Thymus (tissue), 14 donors: ENCODE measurements at places on chromosomes 4 and X.

DNA sequence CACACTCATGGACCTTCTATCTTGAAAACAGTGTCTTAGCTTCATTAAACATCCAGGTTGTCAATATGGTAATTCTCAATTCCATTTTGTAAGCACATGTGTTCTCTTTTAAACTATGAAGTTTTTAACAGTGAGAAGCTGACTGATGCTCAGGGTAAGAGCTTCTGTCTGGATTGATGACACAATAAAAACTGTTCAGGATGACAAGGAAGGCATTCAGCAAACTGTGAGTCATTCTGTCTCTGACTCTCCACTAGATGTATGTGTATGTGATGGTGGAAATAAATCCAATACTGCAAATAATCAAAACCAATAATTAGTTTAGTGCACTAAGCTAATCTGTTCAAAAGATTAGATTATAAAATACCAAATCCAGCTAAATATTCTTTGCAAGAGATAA, 115.3 kb upstream of the ARX start:
- DNase-seq, result no peak

DNA sequence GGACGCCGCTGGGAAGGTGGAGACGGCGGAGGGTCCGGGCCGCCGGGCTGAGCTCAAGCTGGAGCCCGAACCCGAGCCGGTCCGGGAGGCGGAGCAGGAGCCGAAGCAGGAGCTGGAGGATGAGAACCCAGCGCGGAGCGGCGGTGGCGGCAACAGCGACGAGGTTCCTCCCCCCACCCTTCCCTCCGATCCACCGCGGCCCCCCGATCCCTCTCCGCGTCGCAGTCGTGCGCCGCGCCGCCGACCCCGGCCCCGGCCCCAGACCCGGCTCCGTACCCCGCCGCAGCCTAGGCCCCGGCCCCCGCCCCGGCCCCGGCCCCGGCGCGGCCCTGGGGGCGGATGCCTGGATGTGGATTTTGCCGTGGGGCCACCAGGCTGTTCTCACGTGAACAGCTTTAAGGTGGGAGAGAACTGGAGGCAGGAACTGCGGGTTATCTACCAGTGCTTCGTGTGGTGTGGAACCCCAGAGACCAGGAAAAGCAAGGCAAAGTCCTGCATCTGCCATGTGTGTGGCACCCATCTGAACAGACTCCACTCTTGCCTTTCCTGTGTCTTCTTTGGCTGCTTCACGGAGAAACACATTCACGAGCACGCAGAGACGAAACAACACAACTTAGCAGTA, 483 bp downstream of the USP27X start:
- no peak for DNase-seq

DNA sequence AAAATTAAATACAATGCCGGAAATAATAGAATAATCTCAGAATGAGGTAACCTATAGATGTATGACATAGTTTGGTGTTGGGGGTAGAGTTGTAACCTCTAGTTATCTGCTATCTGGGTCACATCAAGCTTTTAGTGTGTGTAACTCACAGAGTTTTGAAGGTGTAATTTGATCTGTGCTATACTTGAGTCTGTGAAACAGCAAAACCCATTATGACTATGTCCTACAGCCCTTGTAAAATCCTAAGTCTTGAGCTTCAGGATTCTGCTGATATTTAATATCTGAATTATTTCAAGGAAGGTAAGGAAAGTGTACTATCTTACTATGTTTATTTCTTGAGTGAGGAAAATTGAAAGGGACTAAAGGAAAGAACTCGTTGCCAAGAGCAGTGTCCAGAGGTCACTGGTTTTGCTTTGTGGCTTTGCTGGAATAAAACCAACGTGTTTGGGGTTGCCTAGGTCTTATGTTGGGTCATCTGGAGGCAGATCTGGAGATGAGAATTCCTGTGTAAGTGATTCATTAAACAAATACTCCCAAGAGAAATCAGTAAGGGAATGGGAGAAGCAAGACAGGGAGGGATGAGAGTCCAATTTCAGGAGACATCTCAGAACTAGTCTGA, 107.8 kb upstream of the CBLL2 start:
- DNase-seq, result no peak

- peak; percentile 42 for DNase-seq
Measured at GRCh38 chr4:38177641-38178391, 217.6 kb downstream of the PTTG2 start.

GRCh38 chr4:87103691-87104187, 116.7 kb downstream of the KLHL8 start:
- no peak for DNase-seq

DNA sequence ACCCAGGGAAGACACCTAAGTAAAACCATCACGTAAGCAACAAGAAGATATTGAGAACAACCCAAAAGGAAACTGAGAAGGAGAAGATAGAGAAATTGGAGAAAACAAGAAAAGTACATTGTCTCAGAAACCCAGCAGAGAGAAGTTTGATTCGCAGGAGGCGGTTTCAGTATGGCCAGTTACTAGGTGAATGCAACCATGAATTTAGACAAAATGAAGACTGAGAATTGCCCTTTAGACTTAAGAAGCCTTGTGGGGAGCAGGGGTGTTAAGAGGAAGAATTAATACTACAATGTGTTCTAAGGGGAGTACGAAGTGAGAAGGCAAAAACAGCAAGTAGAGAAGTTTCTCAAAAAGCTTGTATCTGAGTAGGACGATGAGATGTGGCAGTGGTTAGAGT, 229.3 kb upstream of the NEIL3 start:
- no peak for DNase-seq

- DNase-seq, result no peak
Measured at GRCh38 chr4:87624698-87625097, 16.4 kb downstream of the DSPP start.
